ENCODE measurements at places on chromosomes 11 and 22. TPM values are rescaled to one million over a fixed set of nuclear protein-coding genes. Genes with fewer than 3 reads are reported as not detected.

OR2AT4 gene
- 0.02 TPM for total RNA-seq

BUD13 gene
- total RNA-seq = 13.8 TPM

SLC37A2 gene
- total RNA-seq = 1.4 TPM

MFNG gene
- total RNA-seq = 0.86 TPM

OR2D2 gene
- total RNA-seq = not detected

SYNGR1 gene
- 2.9 TPM for total RNA-seq

NEAT1 gene
- 20.6 TPM for total RNA-seq

CDCA5 gene
- 49.5 TPM for total RNA-seq

MYOD1 gene
- total RNA-seq = not detected

OR10D3 gene
- not detected for total RNA-seq

PRR33 gene
- total RNA-seq = not detected

H19 gene
- 0.69 TPM for total RNA-seq

TREH gene
- 0.05 TPM for total RNA-seq

VSIG10L2 gene
- not detected for total RNA-seq

API5 gene
- 204 TPM for total RNA-seq

FERMT3 gene
- total RNA-seq = 18.7 TPM

VPREB1 gene
- total RNA-seq = not detected

OR4A16 gene
- not detected for total RNA-seq

WNT11 gene
- total RNA-seq = 2.6 TPM

FAM111B gene
- total RNA-seq = 26.7 TPM

VPREB3 gene
- total RNA-seq = not detected

CASP5 gene
- total RNA-seq = not detected

TSPAN18 gene
- not detected for total RNA-seq

RAC2 gene
- total RNA-seq = 60.2 TPM

SMC1B gene
- not detected for total RNA-seq

TRIM21 gene
- total RNA-seq = 25.2 TPM

OR51B5 gene
- 17.7 TPM for total RNA-seq

GTSE1 gene
- 13.7 TPM for total RNA-seq

PRPF19 gene
- 56.3 TPM for total RNA-seq

PIH1D2 gene
- total RNA-seq = 3.3 TPM

GDPD4 gene
- total RNA-seq = not detected

IL18 gene
- 68.3 TPM for total RNA-seq

C11orf52 gene
- total RNA-seq = not detected

MRPL21 gene
- 64.7 TPM for total RNA-seq

TSGA10IP gene
- total RNA-seq = not detected

KDELR3 gene
- 24.4 TPM for total RNA-seq

C11orf91 gene
- total RNA-seq = not detected

USP2 gene
- 0.17 TPM for total RNA-seq

OR51B4 gene
- 12.8 TPM for total RNA-seq

CRYBB2 gene
- total RNA-seq = not detected

DSCAML1 gene
- not detected for total RNA-seq

GAS2 gene
- total RNA-seq = 0.22 TPM

CABP4 gene
- not detected for total RNA-seq

GAL3ST1 gene
- total RNA-seq = 0.38 TPM

MS4A4E gene
- total RNA-seq = not detected

MMP8 gene
- not detected for total RNA-seq

KLHL35 gene
- total RNA-seq = not detected

ARHGAP8 gene
- not detected for total RNA-seq

KRTAP5-11 gene
- total RNA-seq = not detected

SLC43A3 gene
- total RNA-seq = 20.5 TPM

BIRC3 gene
- 11.6 TPM for total RNA-seq

ANKK1 gene
- total RNA-seq = not detected

VSIG2 gene
- not detected for total RNA-seq

TRPM5 gene
- total RNA-seq = not detected

ELFN2 gene
- total RNA-seq = 1.1 TPM

CADM1 gene
- total RNA-seq = 14.6 TPM
